ENCODE measurements at places on chromosomes 16 and 17. TPM values are rescaled to one million over a fixed set of nuclear protein-coding genes. Genes with fewer than 3 reads are reported as not detected.
A peak's percentile ranks its signal among the peaks of the same experiment; 100 is the strongest.

- no peak for DNase-seq
- H3K36me3 ChIP-seq, result no peaks in the 10 kb centered on the region
- no peaks in the 10 kb centered on the region for H3K4me1 ChIP-seq
- no peaks in the 10 kb centered on the region for H3K27me3 ChIP-seq
Observed at GRCh38 chr17:20825539-20825938, 217.3 kb downstream of the USP22 start.

- no peaks in the 10 kb centered on the region for H3K36me3 ChIP-seq
- H3K4me1 ChIP-seq, result no peaks in the 10 kb centered on the region
- no peak for DNase-seq
- H3K27ac ChIP-seq, result no peak within 1 kb of the TSS
- H3K27me3 ChIP-seq, result peaks cover 56% of the 10 kb centered on the region
Observed at GRCh38 chr17:75720656-75721462, at the start of gene ITGB4. Gene ITGB4, plus strand, starts transcription at chr17:75721459. Its CDS starts 3,245 bp downstream, at chr17:75724704.

The SMIM5 gene
- not detected for total RNA-seq

The TNFRSF13B gene
- total RNA-seq, result not detected

DNA sequence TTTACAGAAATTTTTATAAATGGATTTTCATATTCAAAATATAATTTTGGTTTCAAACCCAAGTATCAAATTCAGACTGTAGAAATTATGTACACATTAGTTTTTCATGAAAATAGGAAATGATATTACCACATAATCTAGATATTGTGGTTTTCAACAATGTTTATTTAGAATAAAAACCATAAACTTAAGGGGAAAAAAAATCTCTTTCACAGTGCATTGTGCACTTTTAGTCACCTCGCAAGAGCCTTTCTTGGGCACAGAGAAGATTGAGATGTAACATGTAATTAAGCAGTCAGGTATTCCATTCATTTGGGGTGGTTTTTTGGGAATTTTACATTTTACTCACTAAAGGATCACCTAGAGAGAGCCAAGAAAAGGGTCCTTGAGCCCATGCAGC lies 104.0 kb downstream of the TANC2 start:
- H3K36me3 ChIP-seq, result no peaks in the 10 kb centered on the region
- H3K27ac ChIP-seq, result no peak overlapping the region

- no peak overlapping the region for H3K27ac ChIP-seq
- DNase-seq, result peak; percentile 32
- H3K4me1 ChIP-seq, result no peaks in the 10 kb centered on the region
- H3K27me3 ChIP-seq, result peaks cover 70% of the 10 kb centered on the region
- no peaks in the 10 kb centered on the region for H3K36me3 ChIP-seq
Observed at GRCh38 chr17:79741751-79742588, 11.2 kb downstream of the ENPP7 start.

DNA sequence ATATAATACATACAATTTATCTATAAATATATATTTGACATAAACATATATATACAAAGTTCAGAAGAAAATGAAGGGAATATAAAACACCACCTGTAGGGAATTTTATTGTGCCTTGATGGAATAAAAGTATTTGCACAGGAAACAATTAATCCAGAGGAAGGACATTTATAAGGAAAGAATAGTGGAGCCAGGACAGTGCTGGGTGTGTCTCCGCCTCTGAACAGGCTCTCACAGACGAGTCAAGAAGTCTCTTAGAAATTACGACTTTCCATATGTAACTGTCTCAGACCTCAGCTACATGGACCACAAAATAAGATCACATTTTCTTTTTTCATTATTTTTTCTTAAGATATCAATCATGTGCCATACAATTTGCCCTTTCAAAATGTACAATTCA lies 93.9 kb downstream of the TMEM114 start:
- H3K27ac ChIP-seq, result no peak overlapping the region
- DNase-seq, result no peak
- H3K4me3 ChIP-seq, result no peak overlapping the region
- H3K4me1 ChIP-seq, result no peaks in the 10 kb centered on the region

GRCh38 chr17:51725185-51725584 lies 433.3 kb downstream of the CA10 start:
- no peak overlapping the region for H3K4me3 ChIP-seq
- no peaks in the 10 kb centered on the region for H3K4me1 ChIP-seq
- no peaks in the 10 kb centered on the region for H3K27me3 ChIP-seq
- H3K36me3 ChIP-seq, result no peaks in the 10 kb centered on the region
- H3K27ac ChIP-seq, result no peak overlapping the region

GRCh38 chr16:68229431-68230175 lies 6.3 kb downstream of the ESRP2 start:
- H3K4me3 ChIP-seq, result no peak overlapping the region
- H3K4me1 ChIP-seq, result peaks cover 4% of the 10 kb centered on the region
- peaks cover 6% of the 10 kb centered on the region for H3K36me3 ChIP-seq
- H3K27ac ChIP-seq, result no peak overlapping the region

The FBXW10B gene
- 0.28 TPM for total RNA-seq

DNA sequence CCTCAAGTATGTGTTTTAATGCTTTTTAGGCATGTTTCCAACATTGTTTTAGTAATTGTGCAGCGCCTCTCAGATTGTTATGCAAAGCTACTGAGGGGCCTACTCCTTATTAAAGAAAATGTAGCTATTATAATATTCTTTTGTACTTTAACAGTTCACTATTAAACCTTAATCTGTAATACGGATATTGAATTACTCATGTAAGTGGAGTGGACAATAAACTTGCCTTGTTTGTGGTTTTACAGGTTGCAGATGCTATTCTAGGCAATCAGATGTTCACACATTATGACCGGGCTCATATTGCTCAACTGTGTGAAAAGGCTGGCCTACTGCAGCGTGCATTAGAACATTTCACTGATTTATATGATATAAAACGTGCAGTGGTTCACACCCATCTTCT lies 41.0 kb downstream of the PTRH2 start:
- no peak overlapping the region for H3K4me3 ChIP-seq
- H3K27me3 ChIP-seq, result no peaks in the 10 kb centered on the region
- peaks cover 44% of the 10 kb centered on the region for H3K36me3 ChIP-seq
- peaks cover 12% of the 10 kb centered on the region for H3K4me1 ChIP-seq
- no peak overlapping the region for H3K27ac ChIP-seq

GRCh38 chr17:3954086-3954485 lies 10.2 kb downstream of the ATP2A3 start:
- H3K36me3 ChIP-seq, result no peaks in the 10 kb centered on the region
- H3K27ac ChIP-seq, result no peak overlapping the region
- no peak overlapping the region for H3K4me3 ChIP-seq
- peaks cover 1% of the 10 kb centered on the region for H3K4me1 ChIP-seq
- DNase-seq, result no peak

GRCh38 chr17:39799395-39799794 lies 61.7 kb downstream of the GRB7 start:
- H3K27me3 ChIP-seq, result peaks cover 15% of the 10 kb centered on the region
- H3K4me3 ChIP-seq, result no peak overlapping the region
- no peak overlapping the region for H3K27ac ChIP-seq
- no peaks in the 10 kb centered on the region for H3K36me3 ChIP-seq
- DNase-seq, result no peak

DNA sequence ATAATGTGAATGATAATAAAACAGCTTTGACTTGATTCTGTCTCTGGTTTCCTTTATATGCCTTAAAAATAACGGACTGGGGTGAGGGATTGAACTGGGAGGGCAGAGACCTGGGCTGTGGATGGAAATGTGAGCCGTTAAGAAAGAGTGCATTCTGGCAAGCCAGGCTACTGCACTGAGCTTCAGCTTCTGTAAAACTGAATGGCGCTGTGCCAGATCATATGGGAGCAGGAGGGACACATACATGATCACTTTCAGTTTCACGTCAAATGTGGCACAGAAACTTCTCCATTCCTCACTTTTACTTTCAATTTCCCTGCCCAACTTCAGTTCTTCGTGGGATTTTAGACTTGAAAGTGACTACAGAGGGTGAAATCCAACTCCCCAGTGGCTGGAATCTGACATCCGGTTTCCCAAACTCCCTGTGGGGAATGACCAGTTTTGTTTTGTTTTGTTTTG lies 1.1 kb downstream of the MT2A start:
- peak overlapping the region; percentile 63 for H3K27ac ChIP-seq
- peak overlapping the region; percentile 72 for H3K4me3 ChIP-seq
- DNase-seq, result peak; percentile 92
- H3K27me3 ChIP-seq, result no peaks in the 10 kb centered on the region

GRCh38 chr16:11909653-11910545 lies 5.9 kb downstream of the GSPT1 start:
- H3K27ac ChIP-seq, result peak overlapping the region; percentile 3
- peaks cover 16% of the 10 kb centered on the region for H3K4me1 ChIP-seq
- no peaks in the 10 kb centered on the region for H3K27me3 ChIP-seq
- no peak overlapping the region for H3K4me3 ChIP-seq
- H3K36me3 ChIP-seq, result peaks cover 7% of the 10 kb centered on the region
- DNase-seq, result peak; percentile 73

The ZG16B gene
- 0.54 TPM for total RNA-seq

GRCh38 chr17:869086-869485 lies 86.9 kb downstream of the MRM3 start:
- H3K4me3 ChIP-seq, result no peak overlapping the region
- peak overlapping the region; percentile 13 for H3K27ac ChIP-seq
- H3K4me1 ChIP-seq, result peaks cover 20% of the 10 kb centered on the region
- H3K27me3 ChIP-seq, result no peaks in the 10 kb centered on the region
- peak; percentile 68 for DNase-seq

DNA sequence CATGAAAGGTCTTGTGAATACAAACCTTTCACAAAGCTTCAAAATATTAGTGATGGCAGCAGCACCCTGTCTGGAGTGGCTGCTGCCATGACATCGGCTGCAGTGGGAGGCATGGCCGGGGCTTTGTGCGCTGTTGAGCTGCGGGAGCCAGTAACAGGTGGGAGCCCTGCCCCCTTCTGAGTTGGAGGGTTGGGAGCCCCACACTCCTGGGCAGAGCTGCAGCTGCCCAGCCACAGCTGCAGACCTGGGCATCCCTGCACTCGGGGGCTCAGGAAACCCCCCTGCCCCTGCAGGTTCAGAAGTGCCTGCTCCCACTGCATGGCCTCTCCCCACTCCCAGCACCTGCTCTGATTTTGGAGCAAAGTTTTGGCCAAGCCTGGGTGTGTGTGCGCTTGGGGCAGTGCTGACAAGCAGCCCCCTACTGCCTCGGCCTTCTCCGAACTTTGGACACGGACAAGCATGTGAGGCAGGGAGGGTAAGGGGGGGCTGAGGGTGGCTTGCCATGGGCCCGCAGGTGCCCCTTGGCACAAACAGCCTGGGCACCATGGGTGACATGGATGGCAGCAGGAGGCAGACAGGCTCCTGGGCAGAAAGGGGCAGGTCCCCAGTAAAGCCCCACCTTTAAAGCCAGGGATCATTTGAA lies 42.7 kb downstream of the IST1 start:
- DNase-seq, result no peak
- H3K4me1 ChIP-seq, result peaks cover 4% of the 10 kb centered on the region
- no peak overlapping the region for H3K4me3 ChIP-seq
- H3K27ac ChIP-seq, result no peak overlapping the region
- H3K27me3 ChIP-seq, result no peaks in the 10 kb centered on the region
- peaks cover 10% of the 10 kb centered on the region for H3K36me3 ChIP-seq
